ENCODE measurements at places on chromosomes 1 and 21.

- no peak for DNase-seq
Observed at GRCh38 chr1:79285667-79286066, 279.1 kb upstream of the ADGRL4 start.

- DNase-seq, result peak; percentile 50
Observed at GRCh38 chr1:156750711-156751450, 594 bp downstream of the HDGF start.

- DNase-seq, result no peak
Observed at GRCh38 chr21:26965907-26966581, 844 bp downstream of the ADAMTS5 start.

DNA sequence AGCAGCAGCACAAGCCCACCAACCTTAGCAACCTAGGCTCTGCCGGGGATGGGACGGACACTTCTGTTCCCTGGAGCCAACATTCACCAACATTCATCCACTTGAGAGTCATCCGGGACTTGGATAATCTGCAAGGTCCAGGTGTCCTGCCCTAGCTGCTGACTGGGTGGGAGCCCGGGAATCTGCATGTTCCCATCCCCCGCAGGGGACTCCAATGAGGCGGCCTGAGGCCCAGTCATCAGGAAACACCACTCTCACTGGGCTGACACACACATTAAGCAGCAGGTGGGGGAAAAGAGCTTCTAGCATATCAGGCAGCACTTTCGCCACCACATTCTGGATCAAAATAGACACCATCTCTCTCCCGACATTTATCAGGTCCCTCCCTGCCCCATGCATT is 38.4 kb upstream of the CCSAP start:
- no peak for DNase-seq

DNA sequence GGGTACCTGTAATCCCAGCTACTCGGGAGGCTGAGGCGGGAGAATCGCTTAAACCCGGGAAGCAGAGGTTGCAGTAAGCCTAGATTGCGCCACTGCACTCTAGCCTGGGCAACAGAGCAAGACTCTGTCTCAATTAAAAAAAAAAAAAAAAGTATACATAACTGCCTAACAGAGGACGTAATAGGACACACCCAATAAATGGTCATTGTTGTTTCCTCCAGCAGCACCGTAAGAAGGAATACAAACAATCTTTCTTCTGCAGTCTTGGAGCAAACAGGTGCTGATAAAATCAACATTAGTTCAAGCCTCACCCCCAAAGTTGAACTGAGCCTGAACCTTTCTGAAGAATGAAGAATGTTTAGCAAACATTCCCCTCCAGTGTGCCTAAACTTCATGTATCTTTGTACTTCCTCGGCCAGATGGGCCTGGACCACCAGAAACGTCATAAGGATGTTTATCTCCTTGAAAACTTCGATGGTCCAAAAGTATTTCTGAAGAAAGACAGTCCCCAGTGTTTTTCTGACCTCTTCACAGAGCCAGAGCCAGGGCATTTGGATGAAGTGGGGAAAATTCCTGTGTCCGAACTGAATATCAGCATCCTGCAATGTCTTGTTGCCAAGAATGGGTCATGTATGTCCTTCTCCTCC is 136.8 kb upstream of the F3 start:
- no peak for DNase-seq

DNA sequence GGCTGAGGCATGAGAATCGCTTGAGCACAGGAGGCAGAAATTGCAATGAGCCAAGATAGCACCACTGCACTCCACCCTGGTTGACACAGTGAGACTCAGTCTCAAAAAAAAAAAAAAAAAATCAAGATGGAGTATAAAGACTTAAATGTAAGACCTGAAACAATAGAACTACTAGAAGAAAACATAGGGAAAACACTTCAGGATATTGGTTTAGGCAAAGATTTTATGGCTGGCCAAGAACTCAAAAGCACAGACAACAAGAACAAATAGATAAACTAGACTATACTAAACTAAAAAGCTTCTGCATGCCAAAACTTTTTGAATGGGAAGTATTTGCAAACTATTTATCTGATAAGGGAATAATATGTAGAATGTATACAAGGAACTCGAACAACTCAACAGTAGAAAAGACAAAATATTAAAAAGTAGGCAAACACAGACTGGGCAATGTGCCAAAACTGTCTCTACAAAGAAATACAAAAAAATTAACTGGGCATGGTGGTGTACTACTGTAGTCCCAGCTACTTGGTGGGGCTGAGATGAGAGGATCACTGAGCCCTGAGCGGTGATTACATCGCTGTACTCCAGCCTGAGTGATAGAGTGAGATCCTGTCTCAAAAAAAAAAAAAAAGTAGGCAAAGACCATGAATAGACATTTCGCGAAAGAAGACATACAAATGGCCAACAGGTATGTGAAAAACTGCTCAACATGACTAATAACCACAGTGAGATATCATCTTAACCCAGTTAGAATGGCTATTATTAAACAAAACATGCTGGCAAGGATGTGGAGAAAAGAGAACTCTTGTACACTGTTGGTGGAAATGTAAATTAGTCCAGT is 25.3 kb downstream of the DTL start:
- no peak for DNase-seq

DNA sequence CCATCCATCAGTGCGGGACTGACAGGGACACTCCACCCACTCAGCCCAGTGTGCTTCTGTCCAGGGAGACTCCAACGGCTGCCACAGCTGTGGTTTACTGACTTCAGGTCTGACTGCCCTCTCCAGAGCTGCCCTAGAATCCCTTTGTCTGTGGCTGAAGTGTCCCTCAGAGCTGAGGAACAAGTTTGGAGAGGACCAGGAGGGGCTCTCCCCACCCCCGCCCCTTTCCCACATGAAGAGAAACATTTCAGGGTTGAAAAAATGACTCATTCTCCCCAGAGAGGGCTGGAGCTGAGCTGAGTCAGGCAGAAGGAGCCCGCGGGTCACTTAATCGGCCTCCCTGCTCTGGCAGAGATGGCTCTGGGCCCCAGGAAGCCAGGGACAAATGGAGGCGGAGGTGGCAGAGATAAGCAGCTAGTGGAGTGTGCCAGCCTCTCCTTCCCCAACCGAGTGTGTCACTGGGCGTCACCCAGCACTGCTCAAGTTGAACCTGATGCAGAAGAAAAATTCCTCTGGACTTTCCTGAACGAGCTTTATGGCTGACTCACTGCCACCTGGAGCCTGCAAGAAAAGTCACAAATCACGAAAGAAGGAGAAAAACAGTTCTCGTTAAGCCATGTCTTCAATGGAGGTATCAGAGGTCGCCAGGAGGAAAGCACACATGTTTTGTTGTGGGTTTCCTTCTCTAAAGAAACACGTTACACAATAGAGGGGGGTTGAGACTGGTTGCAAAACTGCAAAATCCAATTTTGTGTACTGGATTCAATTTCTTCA is 34.3 kb upstream of the ECE1 start:
- DNase-seq, result peak; percentile 75

DNA sequence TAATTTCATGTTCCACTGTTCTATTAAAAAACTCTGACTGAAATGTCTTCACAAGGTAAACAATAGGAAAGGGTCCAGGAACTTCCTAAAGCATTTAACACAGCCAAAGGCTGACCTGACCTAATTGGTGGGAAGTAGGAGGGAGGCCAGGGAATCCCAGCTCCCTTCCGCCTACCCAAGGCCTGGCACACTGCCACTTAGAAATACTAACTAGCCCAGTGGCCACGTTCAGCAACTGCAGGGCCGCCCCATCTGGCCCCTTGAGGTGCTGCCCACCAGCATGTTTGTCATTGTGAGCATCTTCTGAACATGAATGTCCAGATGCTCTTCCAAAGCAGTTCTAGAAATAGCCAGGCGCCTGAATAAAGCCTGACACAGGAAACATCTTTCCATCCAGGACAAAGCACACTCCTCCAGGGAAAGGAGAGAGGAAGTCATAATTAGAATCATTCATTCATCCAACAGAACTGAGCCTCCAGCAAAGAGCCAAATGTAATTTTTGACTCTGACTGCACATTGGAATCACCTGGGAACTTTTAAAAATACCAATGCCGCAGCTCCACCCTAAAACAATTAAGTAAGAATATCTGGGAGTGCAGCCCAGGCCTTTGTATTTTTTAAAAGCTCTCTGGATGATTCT is 44.6 kb upstream of the BCL9 start:
- peak; percentile 4 for DNase-seq

GRCh38 chr1:58895082-58895481 is 111.2 kb upstream of the JUN start:
- no peak for DNase-seq

- DNase-seq, result no peak
Observed at GRCh38 chr1:233520261-233521191, 93.4 kb upstream of the KCNK1 start.

DNA sequence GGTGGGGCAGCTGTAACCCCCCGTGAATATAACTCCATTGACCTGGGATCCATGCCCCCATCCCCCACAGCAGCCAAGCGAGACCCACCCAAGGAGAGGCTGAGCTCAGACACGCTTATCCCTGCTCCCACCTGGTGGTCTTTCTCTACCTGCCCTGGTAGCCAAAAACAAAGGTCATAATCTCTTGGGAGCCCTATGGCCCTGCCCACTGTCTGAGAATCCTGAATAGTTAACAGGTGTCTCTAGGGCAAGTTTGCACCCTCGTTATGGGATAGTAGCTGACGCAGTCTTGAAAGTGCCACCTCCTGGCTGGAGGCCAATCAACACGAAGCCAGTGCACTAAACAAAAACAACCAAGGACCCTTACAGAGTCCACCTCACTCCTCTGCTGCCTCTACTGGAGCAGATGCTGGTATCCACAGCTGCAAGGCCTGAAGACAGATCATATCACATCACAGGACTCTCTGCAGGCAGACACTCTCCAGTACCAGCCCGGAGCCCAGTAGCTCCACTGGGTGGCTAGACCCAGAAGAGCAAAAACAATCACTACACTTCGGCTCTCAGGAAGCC is 134.3 kb upstream of the C1orf174 start:
- no peak for DNase-seq
